ENCODE measurements at places on chromosomes 16 and 17.

GRCh38 chr16:84806256-84806889 is 13.4 kb upstream of the CRISPLD2 start:
- DNase-seq = peak; percentile 96

- DNase-seq = peak; percentile 83
Measured at GRCh38 chr17:41579484-41580243, 7.0 kb downstream of the KRT14 start.

- DNase-seq = no peak
Measured at GRCh38 chr17:80608326-80608725, 63.7 kb downstream of the RPTOR start.

DNA sequence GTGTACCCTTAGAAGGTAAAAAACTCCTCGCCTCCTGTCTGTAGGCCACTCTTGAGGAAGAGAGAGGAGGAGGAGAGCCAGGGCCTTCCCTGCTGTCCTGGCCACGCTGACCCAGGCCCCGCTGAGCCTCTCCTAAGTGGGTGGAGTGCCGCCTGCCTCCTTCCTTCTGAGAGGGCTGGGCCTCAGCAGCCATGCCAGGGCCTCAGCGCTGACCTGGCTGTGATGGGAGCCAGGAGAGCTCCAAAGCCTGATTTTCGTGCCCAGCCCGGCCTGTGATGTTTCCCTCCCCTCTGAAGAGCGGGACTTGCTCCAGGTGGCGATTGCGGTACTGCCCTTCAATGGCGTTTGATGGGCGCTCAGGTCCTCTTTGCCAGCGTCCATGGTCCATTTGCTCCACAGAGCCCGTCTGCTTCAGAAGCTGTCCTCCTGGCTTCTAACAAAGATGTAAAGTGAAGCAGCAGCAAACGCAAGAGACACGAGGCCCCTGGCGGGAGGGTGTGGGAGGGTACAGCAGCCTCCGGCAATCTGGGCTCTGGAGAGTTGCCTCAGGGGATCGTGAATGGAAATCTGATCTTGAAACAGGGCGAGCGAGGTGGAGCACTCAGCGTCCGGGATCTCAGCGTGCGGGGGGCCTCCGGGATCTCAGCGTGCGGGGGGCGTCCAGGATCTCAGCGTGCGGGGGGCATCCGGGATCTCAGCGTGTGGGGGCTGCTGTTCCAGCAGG is 93.5 kb downstream of the NPIPB11 start:
- no peak for DNase-seq

GRCh38 chr17:10613775-10614513 is 43.2 kb downstream of the MYH3 start:
- no peak for DNase-seq

DNA sequence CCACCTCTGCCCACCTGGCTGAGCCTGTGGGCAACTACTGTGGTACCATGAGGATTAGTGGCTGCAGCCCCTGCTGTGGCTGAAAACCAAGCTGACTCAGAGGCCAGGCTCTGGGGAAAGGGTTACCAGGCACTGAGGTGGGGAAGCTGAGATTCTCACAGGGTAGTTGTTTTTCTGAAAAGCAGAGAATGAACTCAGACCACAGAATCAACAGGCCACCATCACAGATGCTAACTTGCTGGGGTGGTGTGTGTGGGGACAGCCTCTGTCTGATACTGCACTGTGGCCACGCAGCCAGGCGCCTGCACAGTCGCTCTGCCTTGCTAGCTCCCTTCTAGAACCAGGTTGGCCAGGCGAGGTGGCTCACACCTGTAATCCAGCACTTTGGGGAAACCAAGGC is 28.8 kb downstream of the NPLOC4 start:
- peak; percentile 35 for DNase-seq

DNA sequence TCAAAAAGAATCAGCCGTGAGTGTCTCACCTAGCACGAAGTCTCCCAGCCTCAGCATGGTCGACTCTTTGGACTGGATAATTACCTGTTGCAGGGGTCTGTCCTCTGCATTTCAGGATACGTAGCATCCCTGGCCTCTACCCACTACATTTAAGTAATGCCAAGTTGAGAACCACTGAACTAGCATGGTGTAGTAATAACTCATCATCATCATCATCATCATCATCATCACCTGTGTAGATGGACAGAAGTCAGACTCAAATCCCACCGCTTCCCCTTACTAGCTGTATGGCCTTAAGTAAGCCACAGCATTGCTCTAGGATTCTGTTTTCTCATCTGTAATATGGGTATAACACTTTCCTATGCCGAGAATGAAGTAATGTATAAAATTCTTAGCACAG is 373.1 kb upstream of the XYLT1 start:
- no peak for DNase-seq

DNA sequence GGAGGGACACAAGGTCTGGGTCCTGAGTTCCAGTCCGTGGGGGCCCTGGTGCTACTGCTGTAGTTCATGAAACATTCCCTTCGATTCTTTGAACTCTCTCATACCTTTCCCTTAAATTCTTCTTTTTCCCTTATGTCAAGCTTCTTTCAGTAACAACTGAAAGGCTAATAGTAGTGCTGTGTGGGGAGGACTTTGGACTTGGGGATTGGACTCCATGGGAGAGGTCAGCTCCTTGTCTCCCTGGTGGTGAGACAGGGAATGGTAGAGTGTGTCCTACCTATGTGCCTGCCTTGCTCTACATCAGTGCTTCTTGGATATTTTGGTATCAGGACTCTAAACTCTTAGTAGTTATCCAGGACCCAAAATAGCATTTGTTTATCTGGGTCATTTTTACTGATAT is 628.1 kb downstream of the WWOX start:
- DNase-seq = no peak

GRCh38 chr17:82876602-82877379 is 37.0 kb upstream of the ZNF750 start:
- peak; percentile 77 for DNase-seq

GRCh38 chr16:11396241-11397048 is 51.2 kb downstream of the RMI2 start:
- DNase-seq = peak; percentile 49

DNA sequence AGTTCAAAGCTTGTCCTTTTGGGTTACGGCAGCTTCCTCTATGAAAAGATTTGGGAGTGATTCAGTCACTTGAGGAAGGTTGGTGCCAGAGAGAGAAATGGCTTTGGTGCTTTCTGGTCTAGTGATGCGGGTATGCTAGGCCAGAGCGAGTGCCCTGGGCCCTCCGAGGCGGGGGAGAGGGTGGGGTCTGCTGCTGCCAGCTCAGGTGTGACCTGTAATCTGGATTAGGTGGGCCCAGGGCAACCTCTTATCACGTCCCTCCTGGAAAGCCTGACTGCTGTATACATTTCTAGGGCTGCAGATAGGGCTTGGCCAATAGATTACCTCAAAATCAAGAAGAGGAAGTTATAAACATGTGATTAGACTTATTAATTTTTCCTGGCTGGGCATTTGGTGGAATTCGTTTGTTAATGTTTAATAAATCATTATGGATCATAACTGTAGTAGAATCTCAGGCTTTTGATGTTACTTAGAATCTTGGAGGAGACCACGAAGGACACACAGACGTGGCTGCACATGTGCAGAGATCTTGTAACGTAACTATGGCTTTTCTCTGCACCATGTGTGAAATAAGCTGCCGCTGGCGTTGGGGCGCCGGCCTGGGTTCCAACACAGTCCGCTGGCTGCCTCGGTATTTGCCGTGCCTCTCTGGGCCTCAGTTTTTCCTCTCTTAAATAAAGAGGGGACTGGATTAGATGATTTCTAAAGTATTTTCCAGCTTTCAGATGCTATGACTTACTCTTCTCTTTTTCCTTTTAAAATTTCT is 1.2 kb downstream of the IRF8 start:
- no peak for DNase-seq

- DNase-seq = peak; percentile 66
Measured at GRCh38 chr17:27577121-27577761, 53.7 kb upstream of the LGALS9 start.

- no peak for DNase-seq
Measured at GRCh38 chr16:13351601-13352217, 450.3 kb downstream of the SHISA9 start.

DNA sequence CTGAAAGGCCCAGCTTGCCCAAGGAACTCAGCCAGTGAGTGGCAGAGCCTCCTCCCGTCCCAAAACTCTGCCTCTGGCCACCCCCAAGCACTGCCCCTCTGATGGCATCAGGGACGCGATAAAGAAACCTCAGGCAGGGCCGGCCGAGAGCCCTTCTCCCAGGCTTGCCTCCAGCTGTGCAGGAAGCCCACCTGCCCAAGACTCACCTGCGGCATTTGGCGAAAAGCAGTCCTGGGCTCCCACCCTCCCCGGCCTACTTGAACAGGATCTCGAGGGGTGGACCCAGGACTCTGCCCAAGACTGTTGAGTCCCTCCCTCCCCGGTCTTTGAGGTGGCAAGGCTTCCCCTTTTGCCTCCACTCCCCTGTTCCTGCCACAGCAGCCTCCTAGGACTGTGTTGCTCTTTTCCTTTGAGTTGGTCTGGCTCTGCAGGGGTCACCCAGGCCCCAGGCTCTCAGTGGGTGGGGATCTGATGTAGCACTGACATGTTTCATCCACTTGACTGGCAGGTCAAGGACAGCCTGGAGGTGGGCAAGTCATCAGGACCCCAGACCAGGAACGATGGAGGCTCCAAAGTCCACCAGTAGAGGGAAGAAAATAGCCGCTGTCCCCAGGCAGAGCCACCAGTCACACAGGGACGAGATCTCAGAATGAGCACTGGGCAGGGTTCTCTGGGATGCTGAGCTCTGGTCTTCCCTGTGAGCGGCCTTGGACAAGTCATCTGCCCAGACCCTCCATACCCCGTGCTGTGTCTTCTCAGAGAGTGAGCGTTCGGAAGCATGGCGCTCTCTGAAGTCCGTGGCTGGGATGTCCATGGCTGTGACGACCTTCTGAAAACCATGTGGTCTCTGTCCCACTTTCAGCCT is 111.0 kb upstream of the TNRC6C start:
- no peak for DNase-seq

DNA sequence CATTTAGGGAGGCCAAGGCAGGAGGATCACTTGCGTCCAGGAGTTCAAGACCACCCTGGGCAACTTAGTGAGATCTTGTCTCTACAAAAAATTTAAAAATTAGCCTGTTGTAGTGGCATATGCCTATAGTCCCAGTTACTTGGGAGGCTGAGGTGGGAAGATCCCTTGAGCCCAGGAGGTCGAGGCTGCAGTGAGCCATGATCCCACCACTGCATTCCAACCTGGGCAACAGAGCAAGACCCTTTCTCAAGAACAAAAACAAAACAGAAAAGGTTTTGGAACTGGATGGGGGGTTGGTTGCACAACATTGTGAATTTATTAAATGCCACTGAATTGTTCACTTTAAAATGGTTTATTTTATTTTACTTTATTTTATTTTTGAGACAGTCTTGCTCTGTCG is 21.2 kb downstream of the PLXDC1 start:
- no peak for DNase-seq

GRCh38 chr16:63289834-63290460 is 1253.7 kb upstream of the CDH8 start:
- no peak for DNase-seq

- DNase-seq = no peak
Measured at GRCh38 chr16:62177351-62178203, 141.3 kb upstream of the CDH8 start.

- DNase-seq = no peak
Measured at GRCh38 chr17:57062865-57063264, 22.2 kb upstream of the AKAP1 start.

DNA sequence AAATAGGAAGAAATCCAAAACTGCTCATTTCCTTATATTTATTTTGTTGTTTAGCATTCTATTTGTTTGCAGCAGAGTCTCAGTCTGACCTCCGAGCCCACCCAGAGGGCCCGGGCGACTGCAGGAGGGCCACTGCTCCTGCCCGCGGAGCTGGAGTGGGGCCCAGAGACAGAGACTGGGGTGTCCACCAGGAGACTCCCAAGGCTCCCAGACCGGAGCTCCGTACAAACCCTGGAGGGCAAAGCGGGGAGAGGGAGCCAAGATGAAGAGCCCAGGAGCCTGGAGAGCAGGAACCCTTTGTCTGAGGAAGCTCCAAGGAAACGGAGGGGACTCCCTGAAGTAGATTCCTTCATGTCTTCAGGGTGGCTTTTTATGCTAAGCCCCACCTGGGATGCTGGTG is 57.9 kb downstream of the AXIN2 start:
- no peak for DNase-seq

DNA sequence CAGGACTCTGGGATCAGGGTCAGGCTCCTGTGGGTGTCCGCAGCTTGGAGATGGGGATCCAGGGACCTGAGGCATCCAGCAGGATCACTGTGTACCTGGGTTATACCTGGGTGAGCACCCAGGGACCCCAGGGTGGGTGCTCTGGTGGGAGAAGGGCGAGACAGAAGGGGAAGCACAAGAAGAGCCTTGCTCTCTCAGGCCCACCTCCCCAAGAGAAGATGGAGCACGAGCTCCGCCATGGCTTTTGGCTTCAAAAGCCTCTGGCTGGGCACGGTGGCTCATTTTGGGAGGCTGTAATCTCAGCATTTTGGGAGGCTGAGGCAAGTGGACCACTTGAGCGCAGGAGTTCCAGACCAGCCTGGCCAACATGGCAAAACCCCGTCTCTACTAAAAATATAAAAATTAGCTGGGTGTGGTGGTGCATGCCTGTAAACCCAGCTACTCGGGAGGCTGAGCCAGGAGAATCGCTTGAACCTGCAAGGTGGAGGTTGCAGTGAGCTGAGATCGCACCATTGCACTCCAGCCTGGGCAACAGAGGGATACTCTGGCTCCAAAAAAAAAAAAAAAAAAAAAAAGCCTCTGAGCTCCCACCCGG is 8.9 kb downstream of the DRC7 start:
- no peak for DNase-seq

- peak; percentile 34 for DNase-seq
Measured at GRCh38 chr17:55285340-55286301, 20.9 kb downstream of the HLF start.

- DNase-seq = no peak
Measured at GRCh38 chr16:35146031-35146710, 1686.8 kb downstream of the TP53TG3F start.

GRCh38 chr16:29663807-29664090 is 702 bp downstream of the SPN start:
- DNase-seq = no peak

DNA sequence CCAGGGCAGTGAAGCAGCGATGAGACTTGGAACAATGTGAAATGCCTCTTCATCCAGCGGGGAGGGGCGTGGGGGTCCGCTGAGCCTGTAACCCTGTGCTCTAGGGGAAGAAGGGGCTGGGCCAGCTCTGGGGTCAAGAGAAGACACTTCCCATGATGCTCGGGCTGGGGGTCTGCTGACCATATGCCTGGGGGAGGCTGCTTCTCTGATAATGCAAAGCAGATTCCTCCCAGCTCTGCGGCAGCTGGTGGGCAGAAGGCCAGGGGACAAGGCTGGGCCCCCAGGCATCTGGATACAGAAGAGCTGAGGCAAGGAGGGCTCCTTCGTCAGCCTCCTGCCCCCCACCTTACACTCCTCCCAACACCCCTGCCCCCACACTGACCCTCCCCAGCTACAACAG is 24.7 kb downstream of the NGFR start:
- no peak for DNase-seq

DNA sequence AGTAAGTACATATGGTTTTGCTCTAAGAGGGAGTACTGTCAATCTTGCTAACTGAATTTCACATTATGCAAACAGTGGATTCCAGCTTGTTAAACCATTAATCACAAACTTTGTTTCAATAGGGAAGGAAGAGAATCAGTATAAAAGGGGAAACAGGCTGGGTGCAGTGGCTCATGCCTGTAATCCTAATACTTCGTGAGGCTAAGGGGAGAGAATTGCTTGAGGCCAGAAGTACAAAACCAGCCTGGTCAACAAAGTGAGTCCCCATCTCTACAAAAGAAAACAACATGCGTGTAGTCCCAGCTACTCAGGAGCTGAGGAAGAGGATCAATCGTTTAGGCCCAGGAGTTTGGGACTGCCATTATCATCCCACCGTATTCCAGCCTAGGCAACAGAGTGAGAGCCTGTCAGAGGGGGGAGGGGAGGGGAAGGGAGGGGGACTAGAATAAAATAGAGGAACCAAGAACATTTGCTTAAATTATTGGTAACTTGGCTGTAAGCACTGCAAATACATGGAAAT is 65.7 kb downstream of the FBXL20 start:
- no peak for DNase-seq
